ENCODE measurements at places on chromosomes 7 and 10. TPM values are rescaled to one million over a fixed set of nuclear protein-coding genes. Genes with fewer than 3 reads are reported as not detected.

DNA sequence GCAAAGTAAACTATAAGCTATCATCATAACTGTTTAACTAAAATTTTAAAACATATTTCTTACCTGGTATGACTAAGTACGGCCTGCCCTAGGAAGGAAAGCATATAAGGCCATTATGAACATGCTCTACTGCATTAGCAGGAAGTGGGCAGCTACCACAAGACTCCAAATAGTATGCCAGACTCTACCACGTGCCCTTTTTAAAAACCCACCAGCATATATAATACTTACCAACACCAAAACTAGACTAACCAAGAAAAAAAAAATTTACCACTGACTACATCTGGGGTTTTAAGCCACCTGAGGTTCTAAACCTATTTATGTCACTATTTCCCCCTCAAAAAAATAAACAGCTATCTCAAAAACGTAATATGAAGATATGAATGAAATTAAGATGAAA lies 30.1 kb downstream of the NUDCD3 start:
- peak; percentile 87 for DNase-seq
- no peak overlapping the region for H3K4me3 ChIP-seq
- H3K27me3 ChIP-seq, result no peaks in the 10 kb centered on the region
- H3K36me3 ChIP-seq, result peaks cover 2% of the 10 kb centered on the region

DNA sequence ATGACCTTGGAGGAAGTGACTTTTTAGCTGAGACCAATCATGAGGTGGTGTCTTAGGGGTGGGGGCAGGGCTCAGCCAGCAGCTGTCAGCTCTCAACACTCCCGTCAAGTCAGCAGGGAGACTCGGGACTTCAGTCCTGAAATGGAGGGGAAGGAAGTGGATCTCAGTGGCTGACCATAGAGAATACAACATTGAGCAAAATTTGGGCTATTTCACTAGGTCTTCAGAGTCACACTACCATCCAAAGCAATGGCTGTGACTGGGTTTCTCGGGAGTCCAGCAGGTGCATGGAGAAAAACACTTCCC lies 16.8 kb upstream of the GIMAP6 start:
- H3K27me3 ChIP-seq, result no peaks in the 10 kb centered on the region
- no peaks in the 10 kb centered on the region for H3K36me3 ChIP-seq
- no peak for DNase-seq
- no peak overlapping the region for H3K27ac ChIP-seq

- no peaks in the 10 kb centered on the region for H3K36me3 ChIP-seq
- H3K4me1 ChIP-seq, result peaks cover 21% of the 10 kb centered on the region
- H3K4me3 ChIP-seq, result no peak overlapping the region
- no peak overlapping the region for H3K27ac ChIP-seq
Observed at GRCh38 chr7:131182446-131183058, 145.1 kb upstream of the MKLN1 start.

GRCh38 chr10:85318809-85319807 lies 990.7 kb downstream of the CCSER2 start:
- H3K27me3 ChIP-seq, result no peaks in the 10 kb centered on the region
- H3K4me1 ChIP-seq, result no peaks in the 10 kb centered on the region
- no peak overlapping the region for H3K27ac ChIP-seq

GRCh38 chr10:120657371-120657770 lies 193.8 kb upstream of the WDR11 start:
- H3K4me3 ChIP-seq, result no peak overlapping the region
- H3K27ac ChIP-seq, result no peak overlapping the region
- H3K27me3 ChIP-seq, result no peaks in the 10 kb centered on the region

GRCh38 chr7:128036226-128036940 lies 5.1 kb upstream of the LRRC4 start:
- no peak for DNase-seq
- H3K27me3 ChIP-seq, result no peaks in the 10 kb centered on the region
- H3K4me3 ChIP-seq, result no peak overlapping the region
- peaks cover 3% of the 10 kb centered on the region for H3K36me3 ChIP-seq
- H3K4me1 ChIP-seq, result no peaks in the 10 kb centered on the region
- H3K27ac ChIP-seq, result no peak overlapping the region

The AGR3 gene
- total RNA-seq, result not detected

The SEC31B gene
- 64.0 TPM for total RNA-seq

The SPDYE16 gene
- 1.1 TPM for total RNA-seq

The EVX1 gene
- total RNA-seq, result not detected
